ENCODE measurements at places on chromosomes 7 and 10. TPM values are rescaled to one million over a fixed set of nuclear protein-coding genes. Genes with fewer than 3 reads are reported as not detected.

Gene POM121L12
- not detected for total RNA-seq

GRCh38 chr10:103967448-103968071 is 620 bp downstream of the SLK start:
- peak; percentile 37 for DNase-seq

GRCh38 chr10:130961506-130962239 is 349.8 kb downstream of the TCERG1L start:
- no peak for DNase-seq

GRCh38 chr10:92692080-92692671 is 2.4 kb downstream of the HHEX start:
- no peak for DNase-seq

Gene AKR1C2
- total RNA-seq, result 50.4 TPM

- no peak for DNase-seq
Measured at GRCh38 chr7:107355616-107356015, 114.2 kb upstream of the GPR22 start.

- DNase-seq, result no peak
Measured at GRCh38 chr10:89639326-89639725, 5.7 kb downstream of the PANK1 start.

- no peak for DNase-seq
Measured at GRCh38 chr7:13217768-13218167, 530.3 kb downstream of the ARL4A start.

DNA sequence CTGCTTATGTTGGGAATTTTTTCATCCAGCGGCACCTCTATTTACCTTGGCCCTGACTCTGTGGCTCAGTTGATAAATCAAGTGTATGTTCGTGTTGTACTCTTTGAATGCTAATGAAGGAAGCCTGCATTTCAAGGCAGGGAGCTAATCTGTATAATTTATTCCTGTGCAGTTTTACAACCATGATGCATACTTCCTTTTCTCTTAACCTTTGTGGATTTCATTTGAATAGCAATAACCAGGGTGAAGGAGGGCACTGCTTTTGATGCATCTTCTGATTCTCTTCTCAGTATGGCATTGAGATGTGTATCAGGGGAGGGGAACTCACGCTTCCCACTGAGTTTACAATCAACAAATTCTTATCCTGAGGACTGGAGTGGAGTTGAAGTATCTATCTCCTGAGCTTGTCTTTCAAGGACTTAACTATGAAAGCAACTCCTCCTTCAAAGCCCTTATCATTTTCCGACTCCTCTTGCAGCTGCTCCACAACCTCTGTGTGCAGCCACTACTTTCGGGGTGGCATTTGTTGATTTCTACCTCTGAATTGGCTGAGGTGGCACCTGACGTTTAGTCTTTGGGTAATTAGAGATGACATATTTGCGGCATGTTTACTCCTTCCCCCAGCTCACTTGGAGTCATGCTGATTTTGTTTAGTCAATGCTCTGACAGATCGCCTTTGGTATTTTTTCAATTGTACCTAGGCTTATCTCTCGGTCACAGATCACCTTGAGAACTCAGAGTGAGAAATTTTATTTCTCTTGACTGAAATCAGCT is 275.2 kb downstream of the PHTF2 start:
- DNase-seq, result no peak

Gene ICA1
- total RNA-seq, result 6.5 TPM

Gene IL2RA
- not detected for total RNA-seq

Gene TSPAN13
- total RNA-seq, result 2.8 TPM

- DNase-seq, result no peak
Measured at GRCh38 chr7:103879411-103879810, 110.0 kb downstream of the RELN start.

DNA sequence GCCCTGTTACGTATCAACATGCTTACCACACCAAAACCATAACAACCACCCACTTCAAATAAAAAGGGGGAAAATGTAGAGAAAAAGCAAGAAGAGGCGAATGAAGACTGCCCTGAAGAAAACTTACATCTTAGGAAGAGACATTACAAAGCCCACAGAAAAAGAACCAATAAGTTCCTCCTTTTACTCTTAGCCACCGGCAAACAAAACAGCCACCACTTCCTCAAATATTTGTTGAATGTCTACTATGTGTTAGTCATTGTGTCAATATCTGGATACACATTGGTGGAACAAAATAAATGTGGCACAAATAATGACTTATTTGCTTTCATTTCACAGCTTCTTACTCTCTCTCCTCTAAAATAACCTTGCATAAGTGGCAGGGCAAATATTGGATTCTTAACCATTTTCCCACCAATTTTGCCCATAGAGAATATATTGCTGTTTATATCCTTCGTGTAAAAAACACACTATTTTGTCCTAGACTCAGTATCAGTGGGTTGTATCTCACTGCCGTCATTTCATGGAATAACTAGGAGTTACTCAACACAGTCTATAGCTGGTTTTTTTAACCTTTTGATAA is 106.8 kb downstream of the ANK3 start:
- peak; percentile 78 for DNase-seq

Gene EGR2
- 0.09 TPM for total RNA-seq

DNA sequence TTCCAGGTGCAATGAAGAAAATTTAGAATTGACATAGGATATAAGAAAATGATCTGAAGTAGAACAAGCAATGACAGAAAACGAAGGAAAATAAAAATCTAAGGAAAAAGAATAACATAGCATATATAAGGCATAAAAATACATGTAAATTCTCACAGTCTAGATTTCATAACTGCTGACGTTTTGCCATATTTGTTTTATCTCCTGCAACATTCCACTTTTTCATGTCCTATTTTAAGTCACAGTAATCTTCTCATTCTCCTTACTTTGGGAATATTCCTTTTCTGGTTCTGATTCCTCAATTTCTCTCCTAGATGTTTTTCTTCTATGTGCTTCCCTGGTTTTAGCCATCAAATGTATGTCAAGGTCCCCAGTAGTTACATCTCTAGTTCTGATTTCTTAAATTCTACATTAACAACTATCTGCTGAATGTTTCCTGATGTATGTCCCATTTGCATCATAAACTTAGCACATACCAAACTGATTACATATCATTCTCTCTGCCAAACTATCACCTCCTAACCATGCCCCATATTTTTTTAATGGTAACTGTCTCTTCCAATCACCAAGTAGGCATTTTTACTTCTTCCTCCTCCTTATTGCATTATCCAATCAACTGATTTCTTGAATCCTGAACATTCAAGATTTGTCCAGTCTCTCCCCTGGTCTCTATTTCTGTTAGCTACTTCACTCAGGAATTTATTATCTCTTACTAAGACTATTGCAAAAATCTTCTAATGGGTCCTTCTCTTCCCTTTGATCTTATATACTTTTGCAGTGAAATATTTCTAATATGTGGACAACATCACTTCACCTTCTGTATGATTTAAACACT is 171.3 kb downstream of the DNAJC1 start:
- peak; percentile 37 for DNase-seq

DNA sequence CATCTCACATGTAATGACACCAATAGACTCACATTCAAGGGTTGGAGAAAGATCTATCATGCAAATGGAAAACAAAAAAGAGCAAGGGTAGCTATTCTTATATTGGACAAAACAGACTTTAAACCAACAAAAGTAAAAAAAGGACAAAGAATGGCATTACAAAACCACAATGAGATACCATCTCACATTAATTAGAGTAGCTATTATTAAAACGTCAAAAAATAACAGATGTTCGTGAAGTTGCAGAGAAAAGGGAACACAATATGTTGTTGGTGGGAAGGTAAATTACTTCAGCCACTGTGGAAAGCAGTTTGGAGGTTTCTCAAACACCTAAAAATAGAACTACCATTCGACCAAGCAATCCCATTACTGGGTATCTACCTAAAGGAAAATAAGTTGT is 197.0 kb downstream of the SNX13 start:
- DNase-seq, result no peak

- no peak for DNase-seq
Measured at GRCh38 chr7:66781408-66782090, 41.0 kb downstream of the RABGEF1 start.

- DNase-seq, result no peak
Measured at GRCh38 chr7:150431839-150432658, 18.4 kb upstream of the GIMAP8 start.

Gene CYP3A4
- not detected for total RNA-seq

GRCh38 chr10:91104193-91105041 is 116.0 kb upstream of the PCGF5 start:
- DNase-seq, result no peak

- no peak for DNase-seq
Measured at GRCh38 chr7:135246191-135246825, 12.7 kb downstream of the STRA8 start.

DNA sequence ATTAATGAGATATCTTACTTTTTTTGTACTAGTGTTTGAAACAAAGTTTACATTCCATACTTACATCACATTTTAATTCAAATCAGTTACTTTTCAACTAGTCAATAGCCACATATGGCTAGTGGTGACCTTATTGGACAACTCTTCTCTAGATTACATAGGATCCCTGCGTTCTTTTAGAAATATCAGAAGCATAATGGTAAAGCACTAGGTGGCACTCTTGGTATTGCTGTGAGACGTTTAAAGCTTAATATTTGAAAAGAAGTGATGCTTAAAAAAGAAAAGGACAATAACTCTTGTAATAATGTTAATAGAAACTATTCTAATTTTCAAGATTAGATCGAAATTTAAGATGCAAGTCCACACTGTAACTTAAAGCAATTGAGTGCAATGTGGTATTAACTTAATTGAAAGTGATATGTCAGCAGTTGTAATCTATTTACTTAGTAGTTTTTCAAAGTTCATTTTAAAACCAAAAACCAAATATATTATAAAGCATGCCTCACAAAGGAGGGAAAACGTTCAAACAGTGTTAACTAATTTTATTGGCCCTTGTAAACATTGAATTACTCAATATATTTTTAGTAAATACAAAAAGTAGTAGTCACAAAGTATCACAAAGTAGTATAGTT is 339.1 kb downstream of the ATRNL1 start:
- peak; percentile 32 for DNase-seq

DNA sequence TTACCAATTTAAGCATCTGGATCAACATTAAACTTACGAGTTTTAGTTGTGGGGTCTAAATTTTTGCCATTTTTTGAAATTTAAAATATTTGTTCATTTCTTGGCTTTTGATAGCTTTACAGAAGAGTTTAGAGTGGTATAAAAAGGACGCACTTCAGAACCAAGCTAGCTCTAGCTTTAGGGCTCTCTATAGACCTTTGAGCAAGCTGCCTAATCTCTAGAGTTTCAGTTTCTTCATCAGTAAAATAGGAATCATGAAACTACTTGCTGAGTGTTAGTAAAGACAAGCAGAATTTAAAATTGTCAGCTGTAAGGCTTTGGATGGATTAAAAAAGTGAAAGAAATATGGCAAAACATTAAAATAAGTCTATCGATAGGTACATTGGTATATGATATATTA is 266.5 kb downstream of the IPMK start:
- DNase-seq, result no peak

DNA sequence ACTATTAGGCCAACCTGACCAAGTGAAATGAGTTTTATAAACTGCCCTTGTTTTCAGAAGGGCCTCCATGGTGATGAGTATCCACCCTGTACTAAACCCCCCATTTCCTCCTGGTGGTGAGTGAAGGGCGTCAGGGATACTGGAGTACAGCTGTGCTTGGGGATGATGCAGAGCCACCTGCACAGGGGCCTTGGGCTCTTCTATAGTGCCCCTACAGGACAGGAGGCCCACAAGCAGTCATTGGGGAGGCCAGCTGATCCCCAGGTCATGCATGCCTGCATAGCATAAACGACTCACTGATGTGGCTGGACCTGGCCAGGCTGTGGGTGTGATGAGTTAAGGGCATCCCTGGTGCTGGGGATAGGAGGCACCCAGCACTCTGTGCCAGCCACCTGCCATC is 114.1 kb upstream of the CELF2 start:
- no peak for DNase-seq

DNA sequence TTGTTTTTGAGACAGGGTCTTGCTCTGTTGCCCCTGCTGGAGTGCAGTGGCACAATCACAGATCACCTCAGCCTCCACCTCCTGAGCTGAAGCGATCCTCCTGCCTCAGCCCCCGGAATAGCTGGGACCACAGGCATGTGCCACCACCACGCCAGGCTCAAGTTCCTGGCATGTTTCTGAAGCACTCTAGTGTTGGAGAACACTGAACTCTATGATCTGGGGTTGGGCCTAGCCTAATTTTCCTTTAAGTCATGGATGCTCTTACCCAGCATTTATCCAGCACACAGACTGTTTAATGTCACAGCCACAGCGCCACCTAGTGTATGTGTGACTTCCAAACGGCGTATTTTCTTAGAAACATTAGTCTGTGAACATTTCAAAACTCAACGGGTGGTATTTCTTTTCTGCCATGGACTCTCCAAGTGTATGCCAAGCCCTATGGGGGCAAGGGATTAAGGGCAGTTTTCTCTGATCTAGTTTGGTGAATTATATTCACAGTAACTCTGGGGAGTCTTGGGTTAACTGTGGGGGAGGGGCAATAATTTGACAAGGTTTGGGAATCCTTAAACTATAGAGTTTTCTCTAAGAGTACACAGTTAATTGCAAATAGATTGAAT is 91.8 kb downstream of the CREM start:
- peak; percentile 81 for DNase-seq

GRCh38 chr10:105586451-105587098 is 945.5 kb downstream of the SORCS3 start:
- DNase-seq, result peak; percentile 35

DNA sequence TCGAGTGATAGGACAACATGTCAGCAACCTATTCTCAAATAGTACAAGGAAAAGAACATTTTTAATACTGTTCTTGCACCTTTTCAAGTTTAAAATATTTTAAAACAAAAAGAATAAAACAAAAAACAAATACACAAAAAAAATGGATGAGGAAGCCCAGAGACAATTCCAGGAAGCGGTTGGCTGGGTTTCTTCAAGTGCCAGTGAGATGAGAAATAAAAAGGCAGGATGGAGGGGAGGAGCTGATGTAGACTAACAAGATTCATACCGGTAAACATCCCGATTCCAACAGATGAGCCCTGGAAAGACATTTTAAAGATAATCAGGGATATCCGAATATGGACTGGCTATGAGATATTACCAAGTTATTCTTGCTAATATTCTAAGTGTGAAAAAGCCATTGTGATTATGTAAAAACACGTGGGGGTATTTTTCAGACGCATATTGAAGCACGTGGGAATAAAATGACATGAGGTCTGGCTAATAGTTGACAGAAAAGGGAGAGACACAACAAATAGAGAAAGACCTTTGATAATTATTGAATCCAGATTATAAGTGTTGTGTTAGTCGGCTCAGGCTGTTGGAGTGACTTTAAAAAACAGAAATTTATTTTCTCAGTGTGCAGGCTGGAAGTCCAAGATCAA is 101.3 kb upstream of the LRRC4 start:
- no peak for DNase-seq

- no peak for DNase-seq
Measured at GRCh38 chr10:102246261-102246660, 929 bp downstream of the GBF1 start.

Gene COL13A1
- 1.1 TPM for total RNA-seq

Gene NXPH1
- not detected for total RNA-seq

Gene PDK4
- 0.07 TPM for total RNA-seq

Gene AGR2
- total RNA-seq, result not detected
